CD8-positive, alpha-beta memory T cell (primary cell): ENCODE measurements at places on chromosomes 5 and 9. TPM values are rescaled to one million over a fixed set of nuclear protein-coding genes. Genes with fewer than 3 reads are reported as not detected.

DNA sequence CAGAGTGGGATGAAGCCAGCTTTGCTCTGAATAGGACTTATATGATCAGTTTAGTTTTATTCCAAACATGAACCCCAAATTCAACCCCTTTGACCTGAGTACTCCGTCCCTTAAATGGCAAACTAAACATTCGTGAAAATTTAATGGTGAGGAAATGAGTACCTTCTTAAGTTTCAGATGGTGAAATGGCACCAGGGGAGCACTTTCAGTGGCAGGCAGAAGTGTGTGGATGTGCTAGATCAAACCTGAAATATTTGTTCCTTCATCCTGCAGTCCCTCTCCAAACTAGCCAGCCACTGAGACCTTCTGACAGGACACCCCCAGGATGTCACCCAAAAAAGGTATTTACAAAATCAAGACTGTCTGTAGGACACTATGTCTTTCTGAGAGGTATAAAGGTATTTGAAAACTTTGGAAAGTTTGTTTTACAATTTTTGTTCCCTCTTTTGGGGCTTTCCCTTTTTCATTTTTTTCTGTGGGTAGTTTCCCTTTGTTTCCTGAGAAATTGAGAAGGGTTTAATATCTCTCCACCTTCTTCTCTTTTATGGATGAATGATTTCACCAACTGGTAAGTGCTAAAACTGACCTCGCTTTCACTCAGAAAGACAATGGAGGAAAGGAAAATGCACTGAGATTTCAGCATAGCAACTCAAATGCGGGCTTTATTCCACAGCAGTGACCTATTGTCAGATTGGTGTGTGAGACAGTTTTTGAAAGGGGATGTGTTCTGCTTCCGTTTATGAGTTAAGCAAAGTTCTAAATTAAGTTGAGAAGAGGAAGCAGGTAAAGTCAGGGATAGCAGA, 127.1 kb downstream of the TMC1 start:
- H3K27me3 ChIP-seq, result no peaks in the 10 kb centered on the region
- no peaks in the 10 kb centered on the region for H3K4me1 ChIP-seq
- DNase-seq, result no peak
- H3K27ac ChIP-seq, result no peak overlapping the region

Gene HCN1
- polyA plus RNA-seq, result not detected

Gene OCLN
- polyA plus RNA-seq, result 0.14 TPM

DNA sequence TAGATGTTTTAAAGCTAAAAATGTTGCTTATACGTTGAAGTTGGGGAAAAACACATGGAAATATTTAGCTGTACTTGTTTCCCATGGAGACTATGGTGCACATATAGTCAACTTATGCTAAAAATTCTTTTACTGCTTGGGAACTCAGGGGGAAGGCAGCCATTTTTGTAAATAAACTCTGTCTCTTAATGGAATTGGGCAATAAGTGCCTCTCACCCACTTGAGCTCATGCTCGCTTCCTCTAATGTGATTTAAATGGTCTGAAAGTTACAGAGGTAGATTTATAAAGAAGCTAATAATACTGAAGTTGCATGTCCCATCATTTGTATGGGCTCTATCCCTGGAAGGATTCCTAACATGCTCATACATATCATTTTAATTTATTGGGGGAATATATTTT, 523.8 kb downstream of the RASEF start:
- H3K4me1 ChIP-seq, result no peaks in the 10 kb centered on the region
- H3K4me3 ChIP-seq, result no peak overlapping the region
- no peak for DNase-seq
- H3K27ac ChIP-seq, result no peak overlapping the region
- H3K36me3 ChIP-seq, result no peaks in the 10 kb centered on the region

- no peaks in the 10 kb centered on the region for H3K27me3 ChIP-seq
- H3K4me3 ChIP-seq, result no peak overlapping the region
- no peaks in the 10 kb centered on the region for H3K4me1 ChIP-seq
- no peak for DNase-seq
- H3K27ac ChIP-seq, result no peak overlapping the region
These were observed 176.1 kb downstream of the TRPM3 start for GRCh38 chr9:70945301-70945700.

DNA sequence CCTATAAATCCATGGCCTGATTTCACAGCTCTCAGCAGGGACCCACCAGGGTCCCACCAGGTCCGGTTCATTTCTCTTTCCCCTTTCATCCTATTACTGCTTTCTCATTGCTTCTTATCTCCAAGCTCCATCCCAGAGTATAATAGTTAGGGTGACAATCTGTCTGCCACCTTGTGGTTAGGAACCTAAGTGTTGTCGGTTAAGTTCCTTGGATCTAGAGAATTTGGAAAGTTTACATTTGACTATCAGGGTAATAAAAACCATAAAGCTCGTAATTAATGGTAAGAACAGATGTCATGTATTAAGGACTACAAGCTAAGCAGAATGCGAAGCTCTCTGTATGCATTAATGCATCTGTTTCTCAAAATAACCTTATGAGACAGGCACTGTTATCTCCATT, 259.1 kb downstream of the SH3GL2 start:
- H3K4me3 ChIP-seq, result no peak overlapping the region
- no peaks in the 10 kb centered on the region for H3K4me1 ChIP-seq
- no peak overlapping the region for H3K27ac ChIP-seq
- H3K36me3 ChIP-seq, result no peaks in the 10 kb centered on the region
- no peak for DNase-seq

GRCh38 chr5:180742727-180743126, 2.9 kb upstream of the OR2Y1 start:
- H3K36me3 ChIP-seq, result no peaks in the 10 kb centered on the region
- DNase-seq, result no peak
- no peaks in the 10 kb centered on the region for H3K27me3 ChIP-seq

Gene TMEFF1
- polyA plus RNA-seq, result not detected

DNA sequence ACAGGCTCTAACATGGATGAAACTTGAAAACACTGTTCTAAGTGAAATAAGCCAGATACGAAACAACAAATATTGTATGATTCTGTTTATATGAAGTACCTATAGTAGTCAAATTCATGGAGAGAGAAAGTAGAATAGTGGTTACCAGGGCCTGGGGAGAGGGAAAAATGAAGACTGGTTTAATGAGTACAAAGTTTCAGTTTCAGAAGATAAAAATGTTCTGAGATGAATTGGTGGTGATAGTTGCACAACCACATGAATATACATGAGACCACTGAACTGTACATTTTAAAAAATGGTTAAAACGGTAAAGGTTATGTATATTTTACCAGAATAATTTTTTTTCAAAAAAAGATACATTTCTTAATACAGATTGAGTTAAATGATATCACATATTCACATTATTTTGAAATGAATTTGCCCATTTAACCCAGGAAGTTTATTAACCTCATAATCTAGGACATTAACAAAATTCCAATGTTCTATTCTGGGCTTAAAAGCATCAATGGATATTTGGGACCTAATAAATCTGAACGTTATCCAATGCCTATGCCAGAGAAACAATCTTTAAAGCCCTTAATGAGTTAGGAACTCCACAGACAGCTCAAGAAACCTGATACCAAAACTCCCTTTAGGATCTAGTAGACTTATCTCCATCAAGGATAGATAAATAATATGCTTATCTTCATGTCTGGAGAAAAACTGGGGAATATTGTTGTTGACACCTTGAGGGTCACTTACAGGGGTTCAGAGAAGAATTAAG, 521.3 kb downstream of the EFNA5 start:
- H3K4me3 ChIP-seq, result no peak overlapping the region
- no peaks in the 10 kb centered on the region for H3K36me3 ChIP-seq

DNA sequence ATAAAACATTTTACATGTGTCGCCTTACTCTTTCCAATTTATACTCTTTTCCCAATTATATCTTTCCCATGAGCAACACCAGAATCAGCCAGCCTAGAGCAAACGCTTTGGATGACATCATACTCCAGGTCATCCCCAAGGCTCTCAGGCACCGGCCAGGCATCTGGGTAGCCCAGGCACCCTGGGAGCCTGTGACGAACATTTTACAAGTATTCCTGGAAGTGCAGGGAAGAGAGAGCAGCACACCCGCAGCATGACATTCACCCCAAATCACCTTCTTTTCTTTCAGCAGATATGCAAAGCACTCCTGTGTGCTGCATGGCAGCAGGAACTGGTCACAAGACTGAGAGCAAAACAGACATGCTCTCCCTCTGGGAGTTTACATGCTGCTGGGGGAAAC, 75.7 kb upstream of the SMIM23 start:
- H3K4me1 ChIP-seq, result no peaks in the 10 kb centered on the region
- H3K27ac ChIP-seq, result no peak overlapping the region
- no peaks in the 10 kb centered on the region for H3K27me3 ChIP-seq
- no peaks in the 10 kb centered on the region for H3K36me3 ChIP-seq

Gene GPR151
- not detected for polyA plus RNA-seq

Gene TAF11L10
- polyA plus RNA-seq, result not detected

Gene PTAR1
- polyA plus RNA-seq, result 8.7 TPM

Gene PCDHB14
- not detected for polyA plus RNA-seq

DNA sequence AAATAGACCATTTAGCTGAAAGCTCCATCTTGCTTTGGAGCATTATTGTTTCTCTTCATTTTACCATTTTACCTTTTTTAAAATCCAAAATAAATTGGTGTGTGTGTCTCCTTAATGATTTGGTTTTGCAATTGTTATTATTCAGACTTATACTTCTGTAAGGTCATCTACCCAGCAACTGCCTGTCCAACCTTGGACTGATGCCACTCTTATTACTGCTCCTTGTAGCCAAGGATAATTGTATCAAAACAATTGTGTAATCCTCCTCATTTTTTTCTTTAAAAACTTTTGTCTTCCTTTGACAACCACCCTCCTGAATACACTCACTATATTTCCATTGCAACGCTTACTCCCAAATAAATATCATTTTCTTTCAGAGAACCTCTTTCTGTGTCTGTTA, 30.3 kb upstream of the HMGCR start:
- no peaks in the 10 kb centered on the region for H3K27me3 ChIP-seq
- no peak overlapping the region for H3K4me3 ChIP-seq
- DNase-seq, result no peak
- no peak overlapping the region for H3K27ac ChIP-seq
- H3K36me3 ChIP-seq, result no peaks in the 10 kb centered on the region
- no peaks in the 10 kb centered on the region for H3K4me1 ChIP-seq

Gene EPB41L4B
- not detected for polyA plus RNA-seq

GRCh38 chr9:119240546-119240945, 128.7 kb downstream of the BRINP1 start:
- H3K36me3 ChIP-seq, result no peaks in the 10 kb centered on the region
- no peaks in the 10 kb centered on the region for H3K27me3 ChIP-seq
- DNase-seq, result no peak
- no peaks in the 10 kb centered on the region for H3K4me1 ChIP-seq
- H3K4me3 ChIP-seq, result no peak overlapping the region
- H3K27ac ChIP-seq, result no peak overlapping the region

DNA sequence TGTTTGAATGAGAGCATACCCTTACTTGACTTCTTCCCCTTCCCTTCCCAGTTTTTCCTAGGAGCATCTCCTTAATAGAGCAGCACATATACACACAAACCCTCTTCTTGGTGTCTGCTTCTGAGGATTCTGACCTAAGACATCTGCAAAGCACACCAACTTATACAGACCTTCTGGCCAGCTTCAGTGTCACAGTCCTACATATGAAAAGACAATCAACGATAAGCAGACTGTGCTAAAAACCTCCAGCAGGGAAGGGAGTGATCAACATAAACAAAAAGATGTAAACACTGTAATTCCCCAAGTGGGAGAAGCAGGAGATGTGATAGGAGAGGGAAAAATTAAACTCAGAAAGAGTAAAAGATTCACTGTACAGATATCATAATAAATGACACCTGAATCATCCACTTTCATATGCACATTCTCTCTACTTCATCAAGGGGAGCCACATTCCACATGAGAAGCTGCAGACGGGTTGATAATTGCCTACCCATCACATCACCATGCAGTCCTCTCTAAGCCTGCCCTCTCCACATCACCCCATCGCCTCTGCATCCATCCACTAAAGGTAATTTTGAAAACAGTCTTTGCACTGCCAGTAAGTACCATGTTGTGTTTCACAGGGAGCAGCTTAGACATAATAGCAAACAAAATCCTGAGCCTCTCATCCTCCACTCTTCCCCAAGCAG, 13.0 kb downstream of the APBA1 start:
- H3K4me1 ChIP-seq, result no peaks in the 10 kb centered on the region
- H3K36me3 ChIP-seq, result no peaks in the 10 kb centered on the region
- no peak overlapping the region for H3K27ac ChIP-seq
- no peaks in the 10 kb centered on the region for H3K27me3 ChIP-seq

GRCh38 chr5:174052636-174053035, 7.1 kb downstream of the NSG2 start:
- no peak overlapping the region for H3K27ac ChIP-seq
- H3K36me3 ChIP-seq, result no peaks in the 10 kb centered on the region
- no peaks in the 10 kb centered on the region for H3K4me1 ChIP-seq
- DNase-seq, result no peak

Gene KLHL3
- 3.4 TPM for polyA plus RNA-seq

- peaks cover 8% of the 10 kb centered on the region for H3K4me1 ChIP-seq
- H3K36me3 ChIP-seq, result no peaks in the 10 kb centered on the region
- no peaks in the 10 kb centered on the region for H3K27me3 ChIP-seq
- no peak for DNase-seq
These were observed 79.4 kb downstream of the SLC1A3 start for GRCh38 chr5:36685631-36686288.

- H3K36me3 ChIP-seq, result no peaks in the 10 kb centered on the region
- no peaks in the 10 kb centered on the region for H3K27me3 ChIP-seq
- no peak overlapping the region for H3K27ac ChIP-seq
- H3K4me3 ChIP-seq, result no peak overlapping the region
These were observed 425.9 kb upstream of the ACO1 start for GRCh38 chr9:31958572-31958971.

- DNase-seq, result no peak
- H3K27ac ChIP-seq, result no peak overlapping the region
- no peaks in the 10 kb centered on the region for H3K27me3 ChIP-seq
- H3K4me1 ChIP-seq, result peaks cover 15% of the 10 kb centered on the region
- H3K36me3 ChIP-seq, result peaks cover 3% of the 10 kb centered on the region
These were observed 61.0 kb downstream of the ST8SIA4 start for GRCh38 chr5:100842080-100842479.

Gene LMBRD2
- polyA plus RNA-seq, result 5.8 TPM

GRCh38 chr9:116451500-116452115, 235.5 kb upstream of the TRIM32 start:
- H3K27ac ChIP-seq, result no peak overlapping the region
- H3K36me3 ChIP-seq, result no peaks in the 10 kb centered on the region
- no peak overlapping the region for H3K4me3 ChIP-seq

DNA sequence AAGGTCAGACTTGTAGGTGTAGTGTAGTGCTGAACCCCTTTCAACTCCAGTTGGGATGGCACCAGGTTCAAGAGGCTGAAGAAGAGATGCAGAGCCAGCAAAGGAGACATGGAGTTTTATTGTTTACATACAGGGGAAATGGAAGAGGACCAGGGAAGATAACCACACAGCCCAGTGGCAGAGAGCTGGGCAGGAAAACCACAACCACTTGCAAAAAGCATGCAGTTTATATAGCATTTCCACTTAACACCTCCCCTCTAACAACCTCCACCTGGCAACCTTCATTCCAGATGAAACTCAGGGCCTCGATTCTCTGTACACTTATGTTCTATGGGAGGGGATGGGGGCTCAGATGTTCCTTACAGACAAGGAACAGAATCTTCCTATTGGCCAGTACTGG, 56.9 kb downstream of the SNX24 start:
- DNase-seq, result peak; percentile 4
- H3K36me3 ChIP-seq, result no peaks in the 10 kb centered on the region
- H3K27me3 ChIP-seq, result no peaks in the 10 kb centered on the region
- H3K27ac ChIP-seq, result no peak overlapping the region

Gene CCNJL
- not detected for polyA plus RNA-seq

Gene BAAT
- 0.12 TPM for polyA plus RNA-seq
